ENCODE measurements at places on chromosomes 11 and 22. TPM values are rescaled to one million over a fixed set of nuclear protein-coding genes. Genes with fewer than 3 reads are reported as not detected.

FIBP gene
- 113 TPM for total RNA-seq

MS4A4A gene
- not detected for total RNA-seq

SAA1 gene
- total RNA-seq, result not detected

OR52I1 gene
- not detected for total RNA-seq

MFRP gene
- total RNA-seq, result not detected

SESN3 gene
- total RNA-seq, result 140 TPM

Data from neural progenitor cell (in vitro differentiated cells).